Activated CD4-positive, alpha-beta T cell treated with anti-CD3 and anti-CD28 coated beads, Interleukin-2, Interleukin-6, amounts not matched to agents 100 ng/mL and 50 ng/mL, durations not matched to agents 16 hours and 8 hours (primary cell): ENCODE measurements at places on chromosomes 16 and 17.

- no peak for DNase-seq
These were observed 244.7 kb downstream of the RBFOX3 start for GRCh38 chr17:79365836-79366770.

DNA sequence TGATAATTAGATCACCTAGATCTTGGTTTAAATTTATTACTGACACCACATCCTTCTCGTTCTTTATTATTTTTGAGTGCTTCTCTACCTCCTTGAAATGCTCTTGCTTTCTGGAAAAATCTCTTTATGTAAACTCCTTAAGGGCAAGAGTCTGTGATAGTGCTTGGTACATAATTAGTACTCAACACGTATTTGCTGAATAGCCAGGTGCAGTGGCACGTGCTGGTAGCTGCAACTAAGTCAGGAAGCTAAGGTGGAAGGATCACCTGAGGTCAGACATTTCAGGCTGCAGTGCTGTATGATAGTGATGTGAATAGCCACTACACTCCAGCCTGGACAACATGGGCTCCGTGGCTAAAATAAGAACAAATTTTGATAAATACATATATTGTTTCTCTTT lies 63.0 kb downstream of the PPM1E start:
- DNase-seq = no peak

- no peak for DNase-seq
These were observed 58.1 kb downstream of the SLFN11 start for GRCh38 chr17:35315283-35315682.

DNA sequence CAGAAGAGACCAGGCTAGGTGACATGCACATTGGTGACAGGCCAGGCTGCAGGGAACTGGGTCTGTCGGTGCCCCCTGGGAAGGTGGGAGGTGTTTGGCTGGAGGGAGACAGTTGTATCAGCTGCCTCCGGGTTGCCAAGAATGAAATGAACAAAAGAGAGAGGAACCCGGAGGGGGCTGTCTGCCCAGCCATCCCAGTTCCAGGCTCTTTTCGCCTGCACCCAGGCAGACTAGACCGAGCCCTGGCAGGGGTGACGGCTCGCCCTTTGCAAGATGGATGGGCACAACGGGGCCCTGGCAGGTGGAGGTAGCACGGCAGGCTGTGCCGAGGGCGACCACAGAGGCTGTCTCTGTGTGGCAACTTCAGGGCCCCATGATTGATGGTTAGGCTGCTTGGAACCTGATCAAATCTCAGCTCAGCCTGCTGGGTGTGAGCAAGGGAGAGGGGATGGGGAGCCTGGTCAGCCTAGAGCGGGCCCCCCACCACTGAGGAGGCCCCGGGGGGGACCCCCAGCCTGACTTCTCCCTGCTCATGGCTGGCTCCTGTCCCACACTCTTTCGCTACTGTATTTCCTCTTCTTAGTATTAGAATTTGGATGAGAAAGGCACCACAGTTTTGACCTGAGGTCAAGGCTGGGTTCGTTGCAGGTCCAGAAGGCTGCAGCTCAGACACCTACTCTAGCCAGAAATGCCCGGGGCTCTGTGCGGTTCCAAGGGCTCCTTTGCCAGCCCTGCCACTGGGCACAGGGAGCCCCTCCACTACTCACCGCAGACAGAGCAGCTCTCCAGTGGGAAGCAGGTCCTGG lies 118.9 kb upstream of the CHMP6 start:
- DNase-seq = no peak

GRCh38 chr16:53821957-53822625 lies 118.1 kb downstream of the FTO start:
- DNase-seq = no peak

DNA sequence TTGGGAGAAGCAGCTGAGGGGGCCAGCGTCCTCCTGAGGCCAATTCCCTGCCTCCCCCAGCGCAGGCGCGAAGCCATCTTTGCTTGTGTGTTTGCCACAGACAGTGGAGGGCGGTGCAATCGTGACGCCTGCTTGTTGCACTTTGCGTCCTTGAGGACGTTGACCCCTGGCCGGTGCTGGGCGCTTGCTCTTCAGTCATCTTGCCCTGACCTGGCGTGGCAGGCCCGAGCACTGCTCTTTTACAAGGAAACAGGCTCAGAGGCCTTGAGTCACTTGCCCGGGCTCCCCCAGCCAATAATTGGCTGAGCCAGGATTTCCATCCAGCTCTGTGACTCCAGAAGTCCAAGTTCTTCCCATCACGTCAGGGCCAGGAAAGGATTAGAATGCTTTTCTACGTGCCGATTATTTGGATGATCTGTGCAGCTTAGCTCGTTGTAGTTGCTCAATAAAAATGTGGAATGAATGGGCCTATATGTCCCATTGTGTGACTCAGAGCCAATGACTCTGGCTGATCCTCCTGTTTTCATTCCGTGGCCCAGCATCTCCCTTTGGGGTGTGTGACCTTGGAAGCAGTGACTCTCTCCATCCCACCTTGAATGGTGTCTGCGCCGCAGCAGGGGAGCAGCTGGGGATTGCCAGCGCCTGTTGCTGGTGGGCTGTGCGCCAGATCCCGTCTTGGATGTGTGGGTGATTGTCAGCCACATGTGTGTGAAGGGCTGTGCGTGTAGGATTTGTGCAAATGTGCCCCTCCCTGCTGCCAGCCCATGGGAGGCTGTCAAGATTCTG lies 214.1 kb downstream of the SEC14L1 start:
- DNase-seq = no peak

- DNase-seq = no peak
These were observed 3.0 kb downstream of the CDH11 start for GRCh38 chr16:65118871-65119270.

DNA sequence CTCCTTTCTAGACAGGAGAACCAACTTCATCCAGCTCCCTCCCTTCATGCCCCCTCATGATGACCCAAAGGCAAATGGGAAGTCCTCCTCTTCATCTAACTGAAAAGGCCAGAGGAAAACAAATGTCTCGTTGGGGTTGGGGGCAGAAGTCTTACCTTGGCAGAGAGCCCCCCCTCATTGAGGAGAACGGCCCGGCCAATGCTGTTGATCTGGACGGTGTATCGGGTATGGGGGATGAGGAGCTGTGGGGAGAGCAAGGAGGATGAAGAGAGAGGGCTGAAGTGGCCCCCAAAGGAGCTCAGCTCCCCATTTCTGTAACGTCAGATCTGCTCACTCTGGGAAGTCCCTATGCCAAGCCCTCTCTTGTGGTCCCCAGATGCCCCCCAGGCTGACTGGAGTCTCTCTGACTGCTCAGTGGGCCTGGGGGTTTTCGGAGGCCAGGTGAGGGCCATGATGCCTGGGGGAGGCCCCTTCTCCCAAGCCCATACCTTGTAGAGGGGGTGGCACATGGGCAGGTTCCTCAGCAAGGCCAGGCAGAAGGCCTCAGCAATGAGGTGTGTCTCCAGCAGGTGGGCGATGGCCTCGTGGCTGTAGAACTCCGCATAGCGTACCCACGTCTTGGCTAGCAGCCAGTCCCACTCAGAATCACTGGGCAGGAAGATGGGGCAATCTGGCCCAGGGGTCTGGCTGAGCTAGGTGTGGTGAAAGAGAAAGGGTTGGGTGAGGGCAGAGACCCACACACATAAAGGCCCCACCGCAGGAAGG lies 10.8 kb downstream of the ALOX12B start:
- no peak for DNase-seq

DNA sequence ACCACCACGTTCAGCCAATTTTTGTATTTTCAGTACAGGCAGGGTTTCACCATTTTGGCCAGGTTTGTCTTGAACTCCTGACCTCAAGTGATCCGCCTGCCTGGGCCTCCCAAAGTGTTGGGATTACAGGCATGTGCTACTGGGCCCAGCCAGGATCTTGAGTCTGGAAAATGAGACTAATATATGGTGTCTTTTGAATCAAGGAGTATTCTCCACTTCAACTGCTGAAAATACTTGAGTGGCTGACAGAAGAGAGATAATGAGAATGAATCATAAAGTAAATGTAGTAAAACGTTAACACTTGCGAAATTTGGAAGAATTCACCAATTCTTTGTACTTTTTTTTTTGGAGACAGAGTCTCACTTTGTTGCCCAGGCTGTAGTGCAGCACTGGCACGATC lies 16.6 kb downstream of the SMYD4 start:
- no peak for DNase-seq

DNA sequence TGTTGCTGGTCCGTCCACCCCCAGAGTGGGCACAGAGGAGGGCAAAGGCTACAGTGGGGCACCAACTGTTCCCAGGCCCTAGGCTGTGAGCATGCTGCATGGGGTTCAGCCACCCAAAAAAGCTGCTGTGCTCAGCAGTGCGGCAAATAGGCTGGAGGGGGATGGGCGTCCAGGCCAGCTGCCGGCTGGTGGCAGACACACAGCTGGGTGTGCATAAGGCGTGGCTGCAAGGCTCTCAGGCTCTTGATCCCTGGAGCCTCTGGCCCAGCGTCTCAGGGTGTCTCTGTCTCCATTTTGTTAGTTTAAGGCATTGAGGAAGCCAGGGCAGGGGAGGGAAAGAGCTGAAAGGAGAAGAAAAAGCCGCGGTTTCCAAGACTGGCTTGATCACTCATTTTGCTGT lies 8.8 kb downstream of the RPL19 start:
- no peak for DNase-seq

DNA sequence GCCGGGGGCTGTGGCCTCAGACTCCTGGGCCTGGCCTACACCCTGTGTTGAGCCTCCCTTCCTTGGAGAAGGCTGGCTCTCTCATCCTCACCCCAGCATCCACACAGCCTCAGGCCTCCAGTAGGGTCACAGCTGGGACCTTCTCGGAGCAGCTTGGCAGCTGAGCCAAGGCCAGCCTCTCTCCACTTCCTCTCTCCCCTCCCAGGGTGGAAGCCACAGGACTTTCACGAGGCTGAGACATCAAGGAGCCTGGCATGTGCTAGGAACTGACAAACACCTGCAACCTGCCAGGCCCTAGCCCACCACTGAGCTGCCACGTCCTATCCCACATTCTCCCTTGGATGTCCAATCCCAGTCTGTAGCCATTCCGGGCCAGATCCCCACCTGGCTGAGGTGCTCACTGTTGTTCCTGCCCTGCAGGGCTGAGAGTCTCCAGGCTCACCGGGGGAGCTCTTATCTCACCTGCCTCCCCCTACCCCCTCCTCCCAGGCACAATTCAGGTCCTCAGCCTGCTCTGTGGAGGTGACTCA lies 3.1 kb downstream of the MMP15 start:
- DNase-seq = no peak

GRCh38 chr16:55651841-55652824 lies 3.7 kb upstream of the SLC6A2 start:
- DNase-seq = no peak
